ENCODE measurements at places on chromosomes 11 and 22.

DNA sequence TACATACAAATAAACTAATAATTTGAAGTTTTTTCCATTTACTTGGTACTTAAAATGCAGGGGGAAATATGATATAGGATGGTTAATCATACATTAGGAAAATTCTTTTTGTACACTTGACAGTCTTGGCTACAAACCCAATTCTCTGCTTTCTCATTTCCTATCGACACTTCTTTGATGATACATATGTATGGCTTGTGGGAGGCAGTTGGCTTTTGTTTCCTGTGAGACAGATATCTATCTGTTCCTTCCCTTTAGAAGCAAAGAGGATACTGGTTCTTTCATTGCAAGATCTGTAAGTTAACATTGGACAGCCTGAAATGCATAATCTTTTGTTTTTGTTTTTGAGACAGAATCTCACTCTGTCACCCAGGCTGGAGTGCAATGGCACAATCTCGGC is 47.9 kb upstream of the ADORA2A start:
- no peak for DNase-seq

- no peak for DNase-seq
Observed at GRCh38 chr22:46631113-46631512, 10.9 kb downstream of the GRAMD4 start.

GRCh38 chr22:28604966-28605761 is 74.5 kb downstream of the TTC28 start:
- DNase-seq: no peak

DNA sequence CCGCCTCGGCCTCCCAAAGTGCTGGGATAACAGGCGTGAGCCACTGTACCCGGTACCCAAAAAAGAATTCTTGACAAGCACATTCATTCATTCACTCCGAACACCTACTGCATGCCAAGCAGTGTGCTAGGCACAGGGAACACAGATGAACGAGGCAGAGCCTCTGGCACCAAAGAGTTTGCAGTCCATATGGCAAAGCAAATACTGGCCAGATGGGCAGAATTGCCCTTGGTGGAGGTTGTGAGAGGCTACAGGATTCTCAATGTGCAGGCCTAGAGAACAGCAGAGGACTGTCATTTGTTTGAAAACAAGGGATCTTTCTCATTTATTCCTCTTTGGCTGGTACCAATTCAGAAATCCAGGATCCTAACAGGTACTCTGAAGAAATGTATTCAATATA is 27.5 kb upstream of the MTCH2 start:
- DNase-seq: no peak

- DNase-seq: no peak
Observed at GRCh38 chr11:30936491-30936890, 350.3 kb upstream of the MPPED2 start.

DNA sequence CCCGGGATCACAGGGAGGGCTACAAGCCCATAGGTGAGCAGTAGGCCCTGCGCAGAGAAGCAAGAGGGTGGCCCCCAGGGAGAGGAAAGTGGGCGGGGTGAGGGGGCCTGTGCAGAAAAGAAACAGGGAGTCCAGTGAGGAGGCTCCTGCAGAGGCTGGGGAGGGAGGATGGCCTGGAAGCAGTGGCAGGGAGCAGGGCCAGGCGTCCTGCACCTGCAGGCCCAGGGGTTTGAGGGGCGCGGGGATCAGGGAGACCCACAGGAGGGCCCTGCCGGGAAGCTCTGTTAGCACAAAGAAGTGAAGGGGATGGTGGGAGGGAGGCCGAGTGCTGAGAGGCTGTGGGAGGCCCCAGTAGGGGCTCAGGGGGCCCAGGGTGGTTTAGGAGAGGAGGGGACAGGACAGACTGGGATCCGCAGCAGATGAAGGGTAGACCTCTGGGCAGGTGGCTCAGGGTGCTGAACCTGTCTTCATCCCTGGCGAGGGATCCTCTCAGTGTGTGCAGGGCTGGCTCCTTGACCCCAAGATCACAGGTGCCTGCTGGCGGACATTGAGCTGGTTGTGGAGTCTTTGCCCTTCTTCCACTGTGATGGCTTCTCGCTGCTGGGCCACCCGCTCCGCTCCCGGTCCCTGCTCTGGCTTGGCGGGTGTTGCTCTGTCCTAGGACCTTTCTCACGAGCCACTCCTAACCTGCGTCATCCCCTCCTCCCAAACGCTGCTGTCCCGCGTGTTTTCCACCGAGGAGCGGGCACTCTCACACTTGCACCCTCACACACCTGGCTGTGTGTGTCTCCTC is 31.8 kb upstream of the CELSR1 start:
- no peak for DNase-seq

DNA sequence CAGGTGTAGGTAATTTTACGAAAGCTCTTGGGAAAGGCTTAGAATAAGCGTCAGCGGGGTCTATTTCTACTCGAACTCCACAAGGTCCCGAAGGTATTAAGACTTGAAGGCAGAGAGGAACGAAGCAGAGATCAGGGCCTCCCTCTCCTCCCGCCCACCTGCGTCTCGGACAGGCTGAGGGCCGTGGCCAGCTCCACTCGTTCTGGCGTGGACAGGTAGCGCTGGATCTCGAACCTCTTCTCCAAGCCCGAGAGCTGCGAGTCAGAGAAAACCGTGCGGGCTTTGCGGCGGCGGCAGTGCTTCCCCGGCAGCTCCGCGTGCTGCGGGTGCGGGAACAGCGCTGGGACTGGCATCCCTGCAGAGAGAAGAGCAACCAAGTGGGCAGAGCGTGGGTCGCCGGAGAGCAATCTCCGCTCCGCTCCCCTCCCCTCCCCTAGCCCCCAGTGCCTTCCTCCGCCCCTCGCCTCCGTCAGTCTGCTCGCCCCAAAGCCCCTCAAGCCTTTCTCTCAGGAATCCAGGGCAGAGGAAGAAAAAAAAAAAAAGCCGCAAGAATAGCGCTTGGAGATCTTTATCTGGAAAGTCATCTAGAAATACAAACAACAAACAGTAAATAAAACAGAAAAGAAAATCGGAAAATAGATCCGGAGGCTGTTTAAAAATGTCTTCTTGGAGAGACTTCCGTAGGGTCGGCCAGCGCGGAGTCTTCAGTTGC is 2.4 kb downstream of the BSX start:
- DNase-seq: no peak

DNA sequence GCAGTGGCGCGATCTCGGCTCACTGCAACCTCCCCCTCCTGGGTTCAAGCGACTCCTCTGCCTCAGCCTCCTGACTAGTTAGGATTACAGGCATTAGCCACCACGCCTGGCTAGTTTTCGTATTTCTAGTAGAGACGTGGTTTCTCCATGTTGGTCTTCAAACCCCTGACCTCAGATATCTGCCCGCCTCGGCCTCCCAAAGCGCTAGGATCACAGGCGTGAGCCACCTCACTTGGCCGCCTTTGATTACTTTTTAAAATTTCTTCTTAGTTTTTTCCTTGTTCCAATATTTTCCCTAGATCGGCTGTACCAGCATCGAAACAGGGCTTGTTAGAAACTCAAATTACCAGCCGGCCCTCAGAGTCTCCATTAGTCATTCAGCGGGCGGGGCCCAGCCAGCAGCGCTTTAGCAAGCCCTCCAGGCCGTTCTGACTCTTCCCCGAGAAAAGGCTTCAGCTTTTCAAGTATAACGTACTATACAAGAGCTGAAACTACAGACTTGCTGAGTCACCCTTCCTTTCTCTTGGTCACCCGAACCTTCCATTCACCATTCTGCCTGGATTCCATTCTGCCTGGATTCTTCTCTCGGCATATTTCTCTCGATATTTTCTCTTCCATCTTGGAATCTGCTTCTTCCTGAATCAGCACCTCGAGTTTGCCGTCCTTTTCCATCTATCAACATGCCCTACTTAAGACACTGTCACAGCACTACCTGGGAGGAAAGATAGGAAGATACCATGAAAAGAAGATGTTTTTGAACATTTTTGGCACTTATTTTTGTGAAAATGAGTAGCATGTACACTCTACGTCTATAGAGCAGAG is 6.7 kb upstream of the CAPRIN1 start:
- no peak for DNase-seq

GRCh38 chr11:104402812-104403521 is 239.0 kb upstream of the PDGFD start:
- DNase-seq: peak; percentile 8

DNA sequence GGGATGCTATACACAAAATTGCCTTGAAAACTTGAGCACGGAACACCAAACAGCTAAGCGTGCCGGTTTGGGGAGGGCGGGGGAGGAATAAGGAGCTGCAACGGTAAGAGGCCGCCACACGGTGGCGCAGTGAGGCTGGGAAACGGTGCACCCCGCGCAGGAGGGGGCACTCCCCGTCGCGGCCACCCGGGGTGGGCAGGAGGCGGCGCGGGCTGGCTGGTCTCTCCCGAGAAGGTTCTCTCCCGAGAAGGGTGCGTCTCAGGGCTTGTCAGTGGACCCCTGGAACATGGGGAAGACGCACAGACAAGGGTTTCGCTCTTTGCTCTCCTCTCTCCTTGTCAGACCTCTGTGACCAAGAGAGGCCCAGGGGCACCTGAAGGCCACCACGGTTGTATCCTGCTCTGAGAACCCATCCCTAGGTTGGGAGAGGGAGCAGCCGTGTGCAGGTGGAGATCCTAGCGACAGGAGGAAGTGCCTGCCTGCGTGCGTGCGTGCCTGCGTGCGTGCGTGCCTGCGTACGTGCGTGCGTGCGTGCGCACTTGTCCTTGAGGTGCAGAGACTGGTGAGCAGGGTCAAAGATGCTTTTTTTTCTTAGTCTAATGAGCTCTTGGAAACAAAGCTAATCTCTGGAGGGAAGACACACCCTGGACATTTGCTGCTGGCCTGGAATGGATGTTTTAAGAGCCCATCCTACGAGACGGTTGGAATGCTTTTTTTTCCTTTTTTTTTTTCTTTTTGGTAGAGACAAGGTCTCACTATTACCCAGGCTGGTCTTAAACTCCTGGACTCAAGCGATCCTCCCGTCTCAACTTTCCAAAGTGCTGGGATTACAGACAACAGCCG is 18.1 kb upstream of the JAM3 start:
- peak; percentile 51 for DNase-seq

DNA sequence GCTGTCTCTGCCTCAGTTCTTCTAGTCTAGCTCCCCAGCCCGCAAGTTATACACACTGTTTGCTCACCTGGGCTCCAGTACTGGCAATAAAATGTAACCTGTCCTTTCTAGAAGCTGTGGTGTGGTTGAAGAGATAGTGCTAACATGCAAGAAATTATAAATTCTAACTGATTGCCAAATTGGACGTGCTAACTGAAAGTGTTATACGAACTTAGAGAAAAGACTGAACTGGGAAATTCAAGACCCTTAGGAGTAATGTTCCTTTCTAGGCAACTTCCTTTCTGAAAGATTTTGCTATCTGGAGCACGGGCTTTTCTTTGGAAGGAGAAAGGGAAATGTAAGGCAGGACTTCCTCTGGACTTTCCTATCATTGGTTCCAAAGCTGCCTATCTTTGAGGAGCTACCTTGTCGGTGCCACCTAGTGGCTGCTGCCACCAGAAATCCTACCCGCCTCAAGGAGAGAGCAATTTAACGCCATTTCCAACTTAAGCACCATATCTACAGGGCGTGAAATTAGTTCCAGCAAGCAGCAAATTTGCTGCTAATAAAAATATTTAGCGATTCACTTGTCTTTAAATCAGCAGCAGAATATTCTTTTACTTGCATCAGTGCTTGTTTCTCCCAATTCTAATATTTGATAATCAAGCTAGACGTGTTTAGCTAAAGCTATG is 12.7 kb upstream of the TMEM218 start:
- DNase-seq: peak; percentile 39

GRCh38 chr11:4636136-4636535 is 1.1 kb upstream of the OR51D1 start:
- DNase-seq: no peak

- DNase-seq: no peak
Observed at GRCh38 chr11:128731041-128731663, 37.3 kb downstream of the FLI1 start.

GRCh38 chr22:32501836-32502752 is 27.5 kb downstream of the FBXO7 start:
- DNase-seq: no peak
